Nephron progenitor cell (in vitro differentiated cells): ENCODE measurements at places on chromosomes 11 and 22.

DNA sequence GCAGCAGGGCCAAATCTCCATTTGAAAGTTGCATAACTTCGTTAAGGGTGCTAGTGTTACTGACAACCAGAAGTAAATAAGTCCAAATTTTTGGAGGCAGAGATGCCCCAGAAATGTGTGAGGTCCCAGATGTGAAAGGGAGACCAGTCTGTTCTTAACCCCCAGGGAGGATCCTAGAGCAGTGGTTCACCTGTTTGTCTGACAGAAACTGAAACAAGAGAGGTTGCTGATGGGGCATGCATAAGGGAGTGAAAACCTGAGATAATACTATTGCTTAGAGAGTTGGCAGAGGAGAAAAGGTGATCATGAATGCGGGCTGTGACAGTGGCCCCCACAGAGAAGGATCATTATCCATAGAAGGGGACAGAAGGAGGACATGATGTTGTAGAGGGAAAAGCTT, 3.8 kb downstream of the CBLIF start:
- DNase-seq = no peak

- no peak for DNase-seq
Measured at GRCh38 chr11:132245403-132246385, 875.3 kb downstream of the NTM start.

DNA sequence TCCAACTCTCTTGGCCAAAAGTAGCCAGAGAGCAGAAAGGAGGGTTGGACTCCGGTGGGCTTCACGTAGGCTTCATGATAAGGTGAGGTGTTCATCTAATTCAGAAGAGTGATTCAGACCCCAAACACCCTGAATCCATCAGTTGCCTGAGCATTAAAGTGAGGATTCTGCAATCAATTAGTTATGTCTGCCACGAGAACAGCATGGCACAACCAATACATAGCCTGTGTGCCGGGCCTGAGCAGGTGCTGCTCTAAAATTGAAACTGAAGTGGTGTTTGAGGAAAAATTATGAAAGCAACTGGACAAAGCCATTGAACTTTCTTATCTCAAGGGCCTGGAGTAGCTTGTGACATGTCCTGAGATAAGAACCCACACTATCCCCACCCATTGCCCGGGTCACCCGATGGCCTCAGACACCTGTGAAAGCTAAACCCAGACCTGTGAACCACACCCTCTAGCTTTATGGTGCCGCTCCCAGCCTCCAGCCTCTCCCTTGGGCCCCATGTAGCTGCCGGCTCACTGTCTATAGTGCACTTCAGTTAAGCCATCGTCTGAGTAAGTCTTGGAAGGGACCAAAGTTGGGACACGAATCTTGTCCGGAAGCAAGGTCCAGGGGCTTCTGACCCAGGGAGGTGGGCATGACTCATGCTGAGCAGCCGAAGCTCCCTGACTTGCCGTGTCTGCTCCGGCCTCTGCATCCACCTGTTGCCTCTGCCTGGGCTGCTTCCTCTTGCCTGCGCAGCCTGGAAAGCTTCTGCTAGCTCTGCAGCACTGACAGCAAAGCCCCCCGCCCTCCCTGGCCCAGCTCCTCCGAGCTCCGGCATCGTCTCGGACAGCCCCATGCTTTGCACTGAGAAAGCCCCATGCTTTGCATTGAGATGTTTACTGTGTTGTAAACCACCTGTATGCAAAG, 5.7 kb upstream of the MYEOV start:
- DNase-seq = no peak

- no peak for DNase-seq
Measured at GRCh38 chr11:44555031-44555800, 10.2 kb upstream of the CD82 start.

GRCh38 chr11:4511282-4512245, 29.1 kb downstream of the OR52K1 start:
- no peak for DNase-seq

DNA sequence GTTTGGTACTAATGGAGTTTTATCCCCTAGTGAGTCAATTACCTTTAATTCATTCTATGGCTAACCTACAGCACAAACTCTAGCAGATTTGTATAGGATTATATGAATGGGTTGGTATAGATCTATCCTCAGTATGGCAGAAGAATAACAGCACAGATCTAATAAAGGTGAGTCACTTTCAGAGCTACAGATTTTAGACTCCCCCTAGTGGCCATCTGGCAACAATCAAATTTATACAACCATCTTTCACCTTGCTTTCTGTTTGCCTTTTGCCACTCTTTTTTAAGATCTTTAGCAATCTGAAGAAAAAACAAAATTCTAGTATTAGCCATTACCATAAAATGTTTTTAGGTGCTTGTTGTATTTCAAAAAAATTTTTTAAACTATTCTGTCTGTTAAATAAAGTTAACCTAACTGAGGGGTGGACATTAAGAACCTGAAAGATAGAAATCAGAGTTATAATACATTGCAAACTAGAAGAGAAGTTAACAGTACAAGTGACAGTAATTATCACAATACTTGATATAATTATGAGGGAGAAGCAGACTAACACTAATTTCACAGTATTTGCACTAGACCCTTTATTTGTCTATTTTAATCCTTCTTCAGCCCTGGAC, 25.8 kb downstream of the DDIAS start:
- peak; percentile 16 for DNase-seq

DNA sequence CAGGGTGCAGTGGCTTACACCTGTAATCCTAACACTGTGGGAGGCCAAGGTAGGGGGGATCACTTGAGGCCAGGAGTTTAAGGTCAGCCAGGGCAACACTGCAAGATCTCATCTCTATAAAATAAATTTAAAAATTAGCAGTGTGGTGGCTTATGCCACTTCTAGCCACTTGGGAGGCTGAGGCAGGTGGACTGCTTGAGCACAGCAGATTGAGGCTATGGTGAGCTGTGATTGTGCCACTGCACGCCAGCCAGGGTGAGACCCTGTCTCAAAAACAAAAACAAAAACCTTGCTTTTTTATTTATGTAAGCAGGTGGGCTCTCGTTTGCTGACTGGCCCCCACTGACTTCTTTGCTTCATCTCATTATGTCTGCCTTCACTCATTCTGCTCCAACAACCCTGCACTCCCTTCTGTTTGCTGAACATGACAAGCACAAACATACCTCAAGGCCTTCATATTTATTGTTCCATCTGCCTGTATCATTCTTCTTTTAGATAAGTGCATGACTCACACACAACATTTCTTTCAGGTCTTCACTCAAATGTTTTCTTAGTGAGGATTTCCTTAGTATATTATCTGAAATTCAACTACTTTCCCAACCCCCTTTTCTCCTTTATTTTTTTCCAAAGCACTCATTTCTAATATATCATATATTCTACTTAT, 32.4 kb upstream of the CLNS1A start:
- no peak for DNase-seq

DNA sequence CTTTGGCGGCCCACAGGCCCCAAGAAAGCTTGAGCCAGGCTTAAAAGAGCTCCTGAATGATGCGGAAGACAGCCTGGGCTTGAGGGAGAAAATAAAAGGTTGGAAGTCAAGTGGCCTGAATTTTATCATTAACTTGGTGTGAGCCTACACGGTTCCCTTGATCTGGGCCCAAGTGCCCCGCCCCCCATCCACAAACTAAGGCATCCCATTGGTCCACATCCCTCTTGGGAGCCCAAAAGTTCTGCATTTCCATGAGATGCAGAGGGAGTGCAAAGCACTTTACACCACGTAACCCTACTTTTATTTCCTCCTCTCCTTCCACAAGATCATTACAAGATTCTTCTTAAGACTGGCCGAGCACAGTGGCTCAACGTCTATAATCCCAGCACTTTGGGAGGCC, 22.2 kb downstream of the LARGE1 start:
- DNase-seq = no peak

DNA sequence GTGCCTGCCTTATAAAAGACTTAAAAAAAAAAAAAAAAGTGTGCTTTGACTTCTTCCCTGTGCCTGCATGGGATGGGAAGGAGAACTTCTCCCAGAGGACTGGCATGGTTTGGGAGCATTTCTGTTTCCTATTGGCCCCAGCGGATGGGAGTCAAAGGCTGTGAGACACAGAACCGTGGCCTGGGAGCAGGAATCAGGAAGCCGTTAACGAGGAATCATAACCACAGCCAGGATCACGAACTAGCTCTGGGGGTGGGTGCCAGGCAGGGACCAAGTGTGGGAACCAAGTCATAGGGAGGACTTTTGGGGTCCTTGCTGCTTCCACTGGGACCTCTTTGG, 526 bp downstream of the C1QTNF6 start:
- DNase-seq = no peak

DNA sequence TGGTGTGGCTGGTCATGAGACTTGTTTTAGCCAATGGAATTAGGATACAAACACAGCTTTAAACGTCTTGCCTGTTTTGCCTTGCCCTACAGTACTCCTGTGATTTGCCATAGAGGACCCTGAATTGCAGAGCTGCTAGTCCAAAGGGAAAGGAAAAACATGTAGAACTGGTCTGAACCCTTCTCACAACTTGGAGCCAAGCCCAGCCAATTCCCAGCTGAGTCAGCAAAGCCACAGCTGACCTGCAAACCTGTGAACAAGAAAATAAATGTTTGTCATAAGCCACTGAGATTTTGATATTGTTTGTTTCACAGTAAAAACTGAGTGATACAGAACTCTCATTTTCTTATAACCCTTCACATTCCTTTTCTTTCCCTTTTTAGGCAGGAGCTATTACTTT, 360.5 kb upstream of the API5 start:
- DNase-seq = no peak

DNA sequence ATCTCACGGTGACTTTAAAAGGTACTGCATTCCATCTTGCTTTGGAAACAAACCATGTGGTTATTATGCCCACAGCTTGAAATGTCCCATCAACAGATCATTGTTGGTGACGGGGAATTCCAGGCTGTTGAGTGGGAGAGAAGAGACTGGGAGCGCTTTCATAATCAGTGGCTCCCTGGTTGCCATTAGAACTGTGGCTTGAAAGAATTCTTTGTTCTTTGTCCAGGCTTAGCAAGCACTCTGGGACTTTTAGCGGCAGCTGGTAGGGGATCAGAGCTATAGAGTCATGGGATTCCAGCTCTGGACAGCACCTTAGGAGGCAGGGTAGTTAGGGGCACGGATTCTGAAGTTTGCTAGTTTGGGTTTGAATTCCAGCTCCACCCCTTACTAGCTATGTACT, 22.0 kb downstream of the MMP20 start:
- DNase-seq = no peak

DNA sequence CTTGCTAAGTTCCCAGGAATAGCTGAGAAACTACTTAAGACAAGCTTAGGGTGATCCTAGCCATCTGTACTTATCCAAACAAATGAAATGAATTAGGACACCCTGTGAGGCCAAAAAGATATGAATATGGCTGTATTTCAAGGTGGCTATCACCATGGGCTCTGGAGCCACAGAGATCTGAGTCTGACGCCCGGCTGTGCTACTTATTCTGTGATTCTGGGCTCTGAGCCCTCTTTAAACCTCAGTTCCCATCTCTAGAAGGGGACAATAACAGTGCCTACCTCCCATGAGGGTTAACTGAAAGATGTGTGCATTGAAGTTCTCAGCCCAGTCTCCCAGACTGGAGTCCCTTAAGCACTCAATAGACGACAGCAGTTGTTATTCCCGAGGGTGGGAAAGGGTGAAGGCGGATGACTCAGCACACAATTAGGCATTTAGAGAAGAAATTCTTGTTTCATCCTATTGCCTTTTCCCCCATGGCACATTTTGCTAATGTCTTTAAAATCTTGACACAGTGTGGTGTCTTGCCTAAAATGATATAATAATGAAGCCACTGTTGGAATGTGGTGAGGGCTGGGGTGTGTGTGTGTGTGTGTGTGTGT, 132.5 kb downstream of the ADAMTS15 start:
- DNase-seq = no peak

- DNase-seq = no peak
Measured at GRCh38 chr11:125724125-125724524, 22.0 kb upstream of the PATE1 start.

- no peak for DNase-seq
Measured at GRCh38 chr22:31241200-31241599, 29.1 kb downstream of the LIMK2 start.

DNA sequence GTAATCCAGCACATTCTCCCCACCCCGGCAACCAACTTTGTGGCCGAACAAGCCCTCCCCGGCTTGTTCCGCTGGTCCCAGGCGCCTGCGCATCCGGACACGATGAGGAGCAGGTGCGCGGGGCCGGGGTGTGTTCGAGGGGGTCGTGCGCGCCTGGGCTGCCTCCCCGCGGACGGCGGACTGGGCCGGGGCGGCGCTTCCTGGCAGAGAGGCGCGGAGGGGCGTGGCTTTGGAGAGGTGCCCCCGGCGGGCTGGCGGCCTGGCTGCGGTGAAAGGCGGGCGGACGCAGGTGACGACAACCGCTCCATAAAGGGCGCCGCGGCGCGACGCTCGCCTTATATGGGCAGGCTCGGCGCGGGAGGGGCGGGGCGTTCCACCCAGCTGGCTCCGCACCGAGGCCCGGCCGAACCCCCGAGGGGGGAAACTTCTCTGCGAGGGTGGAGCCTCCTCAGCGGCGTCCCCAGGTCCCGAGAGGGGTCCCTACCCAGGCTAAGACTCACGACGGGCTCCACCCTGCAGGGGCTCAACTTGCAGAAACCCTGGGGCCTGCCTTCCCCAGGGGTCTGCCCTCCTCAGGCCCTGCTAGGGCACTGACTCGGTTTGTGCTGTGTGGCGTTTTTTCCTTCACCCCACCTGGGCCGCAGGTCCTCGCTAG, 26.4 kb downstream of the TXN2 start:
- DNase-seq = peak; percentile 96

DNA sequence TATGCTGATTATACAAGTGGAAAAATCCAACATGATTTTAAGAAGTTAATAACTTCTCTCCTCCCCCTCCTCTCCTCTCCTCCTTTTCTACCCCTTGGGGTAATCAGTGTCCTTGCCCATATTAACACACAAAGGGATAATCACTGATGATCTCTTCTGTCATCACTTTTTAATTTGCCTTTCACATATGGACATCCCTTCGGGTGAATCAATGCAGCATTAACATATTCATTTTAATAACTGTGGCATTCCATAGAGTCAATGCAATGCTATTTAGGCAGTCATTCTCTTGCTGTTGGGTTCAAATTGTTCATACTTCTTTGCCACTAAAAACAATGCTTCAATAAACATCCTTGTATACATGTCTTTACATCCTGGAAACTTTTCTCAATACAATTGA, 42.9 kb upstream of the GLYATL2 start:
- no peak for DNase-seq

DNA sequence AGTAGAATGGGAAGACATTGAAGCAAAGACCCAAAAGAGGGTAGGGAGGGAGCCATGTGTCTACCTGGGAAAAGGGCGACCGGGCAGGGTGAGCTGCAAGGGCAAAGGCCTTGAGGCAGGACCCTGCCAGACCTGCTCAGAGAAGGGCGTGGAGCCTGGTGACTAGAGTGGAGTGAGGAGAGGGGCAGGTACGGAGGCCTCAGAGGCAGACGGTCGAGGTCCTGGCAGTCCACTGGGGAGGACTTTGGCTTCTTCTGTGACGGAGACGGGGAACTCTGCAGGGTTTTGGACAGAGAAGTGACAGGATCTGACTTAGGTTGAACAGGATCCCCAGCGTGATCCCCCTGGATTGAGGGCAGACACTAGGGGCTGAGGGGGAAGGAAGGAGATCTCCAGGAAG, 12.9 kb downstream of the RIBC2 start:
- no peak for DNase-seq

DNA sequence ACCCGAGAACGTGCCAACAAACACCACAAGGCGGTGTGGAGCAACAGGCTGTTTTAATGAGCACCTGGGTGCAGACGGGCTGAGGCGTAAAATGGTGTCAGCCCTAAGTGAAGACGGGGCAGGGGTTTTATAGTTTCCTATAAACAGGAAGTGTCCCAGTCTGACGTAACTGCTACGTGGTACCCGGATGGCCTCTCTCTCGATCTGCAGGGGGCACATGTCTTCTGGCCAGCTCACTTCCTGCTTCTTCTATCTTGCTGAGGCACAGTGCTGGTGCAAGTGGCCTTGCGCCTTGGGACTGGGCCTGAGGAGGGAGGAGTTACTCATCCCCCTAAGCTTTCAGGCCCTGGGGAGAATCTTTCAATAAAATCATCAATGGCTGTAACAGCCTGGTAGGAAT, 20.9 kb downstream of the OOSP3 start:
- DNase-seq = no peak
